ENCODE measurements at places on chromosomes 3 and 15.

DNA sequence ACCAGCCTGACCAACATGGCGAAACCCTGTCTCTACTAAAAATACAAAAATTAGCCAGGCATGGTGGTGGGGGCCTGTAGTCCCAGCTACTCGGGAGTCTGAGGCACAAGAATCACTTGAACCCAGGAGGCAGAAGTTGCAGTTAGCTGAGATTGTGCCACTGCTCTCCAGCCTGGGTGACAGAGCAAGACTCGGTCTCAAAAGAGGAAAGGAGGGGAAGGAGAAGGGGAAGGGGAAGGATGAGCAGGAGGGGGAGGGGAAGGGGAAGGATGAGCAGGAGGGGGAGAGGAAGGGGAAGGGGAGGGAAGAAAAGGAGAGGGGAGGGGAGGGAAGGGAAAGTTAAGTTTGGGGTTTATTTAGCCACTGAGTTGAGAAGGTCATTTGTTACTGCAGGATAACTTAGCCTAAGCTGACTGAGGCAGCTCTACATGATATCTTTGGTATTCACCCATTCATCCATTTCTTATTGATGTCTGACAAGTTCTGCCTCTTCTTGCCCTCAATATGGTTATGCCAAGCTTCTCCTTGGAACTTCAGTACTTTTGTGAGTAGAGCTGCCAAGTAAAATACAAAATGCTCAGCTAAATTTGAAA, 15.9 kb upstream of the ABHD2 start:
- DNase-seq: no peak

GRCh38 chr3:49655731-49656285, 18.3 kb upstream of the APEH start:
- DNase-seq: no peak

DNA sequence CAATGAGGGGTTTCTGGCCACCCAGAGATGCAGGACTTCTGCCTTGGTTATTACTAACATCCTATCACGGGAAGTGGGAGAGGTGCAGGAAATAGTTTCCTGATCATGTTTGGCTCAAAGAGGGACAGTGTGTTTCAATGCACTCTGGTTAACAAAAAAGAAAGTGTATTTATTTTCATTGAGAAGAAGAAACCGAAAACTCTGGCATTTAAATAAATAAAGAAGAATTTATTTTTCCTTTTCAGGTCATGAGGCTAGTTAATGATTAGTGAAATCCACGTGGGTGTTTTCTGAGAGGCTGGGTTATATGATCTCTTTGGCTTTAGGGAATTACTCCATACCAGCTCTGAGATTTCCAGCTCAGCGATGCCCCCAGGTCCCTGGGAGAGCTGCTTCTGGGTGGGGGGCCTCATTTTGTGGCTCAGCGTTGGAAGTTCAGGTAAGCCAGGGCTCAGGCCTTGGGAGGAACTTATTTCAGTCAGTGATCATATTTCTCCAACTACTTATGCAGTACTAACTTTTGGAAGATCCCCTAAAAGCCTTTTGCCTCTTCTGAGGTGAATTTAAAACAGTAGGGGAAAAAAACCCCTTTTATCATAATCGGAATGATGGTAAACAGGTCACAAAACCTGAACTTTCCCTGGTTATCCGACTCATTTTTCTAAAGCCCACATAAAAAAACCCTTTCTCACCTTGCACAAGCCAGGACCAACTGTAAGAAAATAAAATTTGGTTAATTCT, at the start of gene PLA1A:
Gene PLA1A (plus strand): TSS at position 338 of the 741 bp plus-strand sequence. CDS start 29 bp downstream, at position 367.
- DNase-seq: no peak

GRCh38 chr15:28228096-28228495, 93.9 kb downstream of the HERC2 start:
- DNase-seq: no peak

GRCh38 chr15:93861956-93862741, 369.2 kb upstream of the MCTP2 start:
- no peak for DNase-seq

DNA sequence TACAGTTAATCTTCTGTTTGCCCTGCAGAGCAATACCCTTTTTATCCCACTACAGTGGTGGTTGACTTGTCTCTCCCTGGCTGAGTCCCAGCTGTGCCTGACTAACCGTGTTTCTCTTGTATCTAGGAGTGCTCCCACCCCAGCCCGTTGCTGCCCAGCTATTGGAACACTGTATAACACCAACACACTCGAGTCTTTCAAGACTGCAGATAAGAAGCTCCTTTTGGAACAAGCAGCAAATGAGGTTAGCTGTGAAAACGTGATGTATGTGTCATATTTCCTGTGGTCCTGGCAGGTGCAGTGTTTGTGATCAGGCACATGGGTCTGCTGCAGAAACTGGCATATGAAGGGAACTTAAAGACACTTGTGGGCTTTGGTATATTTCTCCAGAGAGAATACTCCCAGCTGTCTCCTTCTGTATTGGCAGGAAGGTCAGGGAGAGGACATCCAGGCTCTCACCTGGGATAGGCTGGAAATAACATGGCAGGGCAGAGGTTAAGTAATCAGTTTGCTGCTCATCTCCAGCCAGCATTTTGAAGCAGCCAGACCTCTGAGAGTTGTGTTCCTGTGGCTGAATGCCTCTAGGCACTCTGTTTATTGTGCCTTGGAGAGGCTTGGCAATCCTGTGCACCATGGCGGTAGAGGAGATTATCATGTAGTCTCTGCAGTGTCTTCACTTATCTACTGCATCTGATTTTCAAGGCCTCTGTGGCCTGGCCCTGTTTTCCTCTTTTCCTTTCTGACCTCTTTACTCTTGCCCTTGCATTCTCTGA, 34.8 kb downstream of the ATG7 start:
- DNase-seq: no peak

DNA sequence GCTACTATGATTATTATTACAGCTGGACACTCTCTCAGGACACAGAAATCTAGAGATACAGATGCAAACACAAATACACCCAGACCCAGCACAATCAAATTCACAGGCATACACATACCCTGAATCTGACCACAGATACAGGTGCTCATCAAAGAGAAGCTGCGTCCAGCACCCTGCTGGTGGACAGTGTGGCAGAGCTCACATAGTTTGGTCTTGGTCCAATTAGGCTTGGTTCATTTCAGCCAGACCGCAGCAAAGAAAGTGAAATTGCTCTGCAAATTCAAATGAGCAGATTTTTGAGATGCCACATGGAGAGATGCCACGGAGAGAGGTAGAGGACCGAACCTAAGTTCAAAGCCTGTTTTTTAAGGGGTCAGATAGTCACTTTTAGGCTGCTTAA, 55.6 kb downstream of the ANAPC13 start:
- DNase-seq: no peak

GRCh38 chr3:152269831-152270734, 1.4 kb downstream of the MBNL1 start:
- DNase-seq: no peak

DNA sequence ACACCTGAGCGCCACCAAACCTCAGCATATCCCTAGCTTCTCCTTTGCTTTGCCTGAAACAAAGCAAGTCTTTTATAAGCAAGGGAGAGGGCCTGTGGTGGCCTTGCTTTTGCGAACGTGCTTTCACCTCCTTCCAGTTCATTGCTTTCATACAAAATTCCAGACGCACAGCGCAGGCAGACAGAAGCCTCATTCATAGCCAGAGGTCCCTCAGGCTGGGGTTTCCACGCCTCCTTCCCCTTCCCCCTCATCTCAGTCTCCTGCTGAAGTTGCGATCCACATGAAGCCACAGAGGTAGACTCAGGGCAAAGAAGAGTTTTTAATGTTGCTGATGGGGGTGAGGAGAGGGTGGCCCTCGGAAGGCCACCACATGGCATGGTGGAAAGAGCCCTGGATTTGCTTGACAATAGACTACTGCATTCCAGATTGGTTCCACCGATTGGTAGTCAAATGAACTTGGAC, 59.4 kb upstream of the FLNB start:
- no peak for DNase-seq

DNA sequence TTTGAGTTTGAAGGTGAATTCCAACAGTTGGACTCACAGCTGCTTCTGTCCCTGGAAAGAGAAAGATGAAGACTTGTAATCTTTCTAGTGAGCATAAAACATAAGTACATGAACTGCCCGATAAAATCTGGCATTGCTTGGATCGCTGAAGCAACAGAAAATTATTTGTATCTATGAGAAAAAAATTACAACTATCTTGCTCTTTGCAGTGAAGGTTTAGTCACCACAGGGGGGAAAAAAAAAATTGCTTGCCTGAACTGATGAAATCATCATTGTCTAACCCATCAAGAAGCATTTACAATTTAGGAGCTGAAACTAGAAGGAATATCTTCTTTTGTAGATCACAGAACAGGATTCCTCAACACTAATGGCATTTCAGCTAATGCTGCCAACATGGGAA, 20.0 kb downstream of the TMEM207 start:
- DNase-seq: no peak

GRCh38 chr3:141477224-141477623, 9.6 kb upstream of the RASA2 start:
- no peak for DNase-seq

DNA sequence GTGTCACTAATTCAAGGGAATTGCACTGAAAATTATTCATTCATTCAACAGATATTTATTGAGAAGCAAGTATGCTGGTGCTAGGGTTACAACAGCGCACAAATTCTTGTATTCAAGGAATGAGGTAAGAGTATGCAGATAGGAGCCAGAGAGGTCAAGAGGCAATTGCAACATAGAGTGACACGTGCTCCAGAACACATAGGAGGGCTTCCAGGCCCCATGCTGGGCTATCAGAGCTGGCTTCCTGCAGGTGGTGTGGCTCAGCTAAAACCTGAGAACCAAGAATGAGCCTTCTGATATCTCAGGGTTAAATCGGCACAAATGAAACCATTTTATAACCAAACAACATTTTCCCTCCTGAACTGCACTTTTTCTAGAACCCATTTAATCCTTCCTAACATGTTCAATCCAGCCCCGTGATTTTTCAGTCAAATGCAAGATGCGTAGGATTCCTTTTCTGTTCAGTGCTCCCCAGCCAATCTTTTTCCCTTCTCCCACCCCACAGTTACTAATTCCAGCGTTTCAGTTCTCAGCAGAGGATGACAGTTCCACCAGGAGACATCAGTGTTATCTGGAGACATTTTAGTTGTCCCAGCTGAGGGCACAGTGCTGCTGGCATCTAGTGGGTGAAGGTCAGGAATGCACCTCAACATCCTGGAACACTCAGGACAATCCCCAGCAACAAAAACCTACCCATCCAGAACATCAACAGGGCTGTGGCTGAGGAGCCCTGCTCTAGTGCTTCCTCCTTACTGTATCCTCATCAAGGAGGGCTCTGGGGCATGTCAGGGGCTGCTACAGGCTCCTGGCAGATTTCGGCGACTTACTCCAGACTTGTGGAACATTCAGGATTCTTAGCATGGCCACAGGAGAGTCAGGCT, 13.1 kb downstream of the CCR5AS start:
- DNase-seq: no peak

- no peak for DNase-seq
Measured at GRCh38 chr3:63179862-63180522, 98.1 kb upstream of the SYNPR start.

GRCh38 chr15:77532846-77533245, 99.9 kb downstream of the LINGO1 start:
- DNase-seq: no peak

- no peak for DNase-seq
Measured at GRCh38 chr3:133472889-133473288, 73.0 kb downstream of the BFSP2 start.

DNA sequence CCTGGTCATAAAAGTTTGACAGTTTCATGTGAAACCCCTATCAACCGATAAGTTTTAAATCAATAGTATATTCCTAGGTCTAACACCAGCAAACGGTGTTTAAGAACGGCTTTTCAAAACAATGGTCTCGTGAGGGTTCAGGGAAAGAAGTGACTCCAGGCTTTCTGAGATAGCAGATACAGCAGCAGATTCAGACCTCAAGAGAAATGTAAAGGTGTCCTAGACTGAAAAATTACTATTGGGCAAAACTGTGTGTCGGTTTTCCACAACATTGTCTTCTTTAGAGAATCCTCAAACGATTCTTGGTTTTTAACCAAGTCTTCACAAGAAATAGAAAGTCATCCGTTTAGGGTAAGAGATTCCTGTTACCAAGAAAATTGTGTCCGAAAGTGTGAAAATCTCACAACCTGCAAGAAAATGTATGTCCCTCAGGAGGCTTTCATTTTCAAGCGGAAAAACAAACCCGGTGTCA, 1.2 kb downstream of the SETD2 start:
- no peak for DNase-seq

GRCh38 chr3:59940718-59941117, 890.9 kb upstream of the CFAP20DC start:
- DNase-seq: no peak

DNA sequence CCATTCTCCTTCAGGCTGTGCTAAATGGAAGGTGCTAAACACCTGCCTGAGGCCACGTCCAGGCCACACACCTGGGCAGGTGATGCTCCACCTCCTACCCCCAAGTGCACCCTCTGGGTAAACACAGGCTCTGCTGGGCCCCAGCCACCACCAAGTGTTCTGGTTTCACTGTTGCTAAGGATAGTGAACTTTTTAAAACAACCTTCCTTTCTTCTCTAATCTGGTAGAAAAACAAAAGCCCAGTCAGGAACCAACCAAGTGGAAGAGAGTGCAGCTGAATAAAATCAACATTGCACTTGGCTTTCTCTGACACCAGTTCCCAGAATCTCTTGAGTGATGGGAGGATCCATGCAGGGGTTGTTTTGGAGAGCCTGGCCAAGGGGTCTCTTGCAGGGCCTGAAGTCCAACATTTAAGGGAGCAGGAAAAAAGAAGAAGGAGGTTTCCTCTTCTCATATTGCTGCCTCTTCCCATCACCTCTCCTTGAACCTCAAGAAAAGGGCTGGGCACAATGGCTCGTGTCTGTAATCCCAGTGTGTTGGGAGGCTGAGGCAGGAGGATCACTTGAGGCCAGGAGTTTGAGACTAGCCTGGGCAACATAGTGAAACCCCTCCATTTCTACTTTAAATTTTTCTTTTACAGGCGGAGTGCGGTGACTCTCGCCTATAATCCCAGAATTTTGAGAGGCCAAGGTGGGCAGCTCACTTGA, 26.2 kb upstream of the ATP13A3 start:
- DNase-seq: no peak

DNA sequence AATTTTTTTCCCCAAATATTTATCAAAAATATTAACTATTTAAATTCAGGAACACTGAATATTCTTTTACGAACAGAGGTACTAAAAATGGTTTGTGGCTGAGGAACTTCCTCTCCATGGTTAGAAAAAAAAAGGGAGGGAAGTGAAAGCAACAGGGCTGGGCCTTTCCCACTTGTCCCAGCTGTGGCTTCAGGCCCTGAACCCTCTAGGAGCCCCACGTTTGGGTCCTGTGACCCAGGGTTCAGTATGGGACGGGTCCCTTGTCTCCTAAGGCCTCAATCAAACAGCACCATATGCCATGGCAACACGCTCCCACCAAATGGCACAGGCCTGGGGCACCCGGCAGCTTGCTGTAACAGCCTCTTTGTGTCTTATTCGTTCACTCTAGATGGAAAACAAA, 32.4 kb downstream of the POC1A start:
- DNase-seq: no peak

- DNase-seq: no peak
Measured at GRCh38 chr15:57506422-57506821, 85.3 kb upstream of the MYZAP start.
